Small intestine (tissue), 16 donors: ENCODE measurements at places on chromosomes 7 and 10.

DNA sequence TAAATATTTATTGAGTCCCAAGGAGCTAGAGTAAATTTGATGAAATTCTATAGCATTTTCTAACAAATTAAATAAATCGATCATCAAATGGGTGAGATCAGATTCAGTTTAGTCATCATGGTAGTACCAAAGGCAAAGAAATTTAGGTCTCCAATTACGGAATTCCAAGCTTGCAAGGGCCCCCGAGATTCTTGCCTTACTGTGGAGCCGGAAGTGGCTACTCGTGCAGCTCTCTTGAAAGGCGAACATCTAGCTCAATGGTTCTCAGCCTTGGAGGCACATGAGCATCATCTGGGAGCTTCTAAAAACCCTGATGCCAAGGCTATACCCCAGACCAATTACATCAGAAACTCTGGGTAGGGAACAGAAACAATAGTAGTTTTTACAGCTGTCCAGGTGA is 117.9 kb upstream of the PRR15 start:
- H3K4me1 ChIP-seq, result no peaks in the 10 kb centered on the region
- H3K36me3 ChIP-seq, result no peaks in the 10 kb centered on the region

GRCh38 chr7:91518058-91518457 is 253.8 kb downstream of the FZD1 start:
- no peak overlapping the region for H3K4me3 ChIP-seq
- no peaks in the 10 kb centered on the region for H3K4me1 ChIP-seq
- H3K27ac ChIP-seq, result no peak overlapping the region

DNA sequence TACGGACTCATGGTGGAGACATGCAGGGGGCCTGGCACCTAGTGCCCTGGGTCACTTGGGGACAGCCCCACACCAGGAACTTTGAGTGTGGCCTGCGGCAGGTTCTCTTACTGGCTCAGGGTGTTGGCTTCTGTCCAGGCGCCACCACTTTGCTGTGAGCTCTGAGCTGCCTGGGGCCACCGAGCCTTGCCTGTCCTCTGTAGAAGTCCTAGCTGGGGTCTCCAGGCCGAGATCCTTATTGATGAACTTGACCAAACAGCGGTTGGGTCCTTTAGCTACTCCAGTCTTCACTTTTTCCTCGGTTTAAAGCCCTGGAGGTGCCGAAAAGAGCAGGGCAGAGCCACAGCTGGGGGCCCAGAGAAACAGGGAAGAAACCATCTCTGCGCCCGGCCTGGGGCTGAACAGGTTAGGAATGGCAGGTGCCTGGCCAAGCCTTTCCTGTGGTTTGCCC is 41.3 kb downstream of the ZNF467 start:
- DNase-seq, result no peak
- H3K36me3 ChIP-seq, result peaks cover 65% of the 10 kb centered on the region
- no peak overlapping the region for H3K27ac ChIP-seq
- no peaks in the 10 kb centered on the region for H3K4me1 ChIP-seq
- H3K4me3 ChIP-seq, result no peak overlapping the region

DNA sequence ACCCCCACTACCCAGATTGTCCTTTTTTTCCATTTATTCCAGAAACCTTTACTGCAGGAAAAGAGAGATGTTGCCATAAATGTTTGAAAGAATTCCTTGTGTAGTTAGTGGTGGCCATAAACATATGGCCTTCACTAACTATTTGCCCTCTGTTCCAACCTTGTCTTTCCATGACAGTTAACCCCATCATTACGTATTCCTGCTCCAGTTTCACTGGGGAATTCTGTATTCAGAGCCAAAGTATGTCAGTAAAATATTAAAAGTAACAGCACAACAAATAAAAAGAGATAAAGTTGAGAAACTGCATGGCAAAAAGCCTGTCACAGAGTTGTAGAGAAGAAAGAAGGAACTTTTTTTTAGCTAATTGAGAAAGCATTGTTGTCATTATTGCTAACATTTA is 261.3 kb downstream of the BICC1 start:
- no peaks in the 10 kb centered on the region for H3K36me3 ChIP-seq
- no peak for DNase-seq
- H3K4me1 ChIP-seq, result no peaks in the 10 kb centered on the region
- H3K27me3 ChIP-seq, result no peaks in the 10 kb centered on the region
- no peak overlapping the region for H3K27ac ChIP-seq
- H3K4me3 ChIP-seq, result no peak overlapping the region

- H3K4me1 ChIP-seq, result no peaks in the 10 kb centered on the region
- no peak overlapping the region for H3K4me3 ChIP-seq
- peaks cover 74% of the 10 kb centered on the region for H3K36me3 ChIP-seq
- H3K27ac ChIP-seq, result no peak overlapping the region
- H3K27me3 ChIP-seq, result no peaks in the 10 kb centered on the region
Observed at GRCh38 chr7:75048435-75049379, 24.9 kb downstream of the RCC1L start.

DNA sequence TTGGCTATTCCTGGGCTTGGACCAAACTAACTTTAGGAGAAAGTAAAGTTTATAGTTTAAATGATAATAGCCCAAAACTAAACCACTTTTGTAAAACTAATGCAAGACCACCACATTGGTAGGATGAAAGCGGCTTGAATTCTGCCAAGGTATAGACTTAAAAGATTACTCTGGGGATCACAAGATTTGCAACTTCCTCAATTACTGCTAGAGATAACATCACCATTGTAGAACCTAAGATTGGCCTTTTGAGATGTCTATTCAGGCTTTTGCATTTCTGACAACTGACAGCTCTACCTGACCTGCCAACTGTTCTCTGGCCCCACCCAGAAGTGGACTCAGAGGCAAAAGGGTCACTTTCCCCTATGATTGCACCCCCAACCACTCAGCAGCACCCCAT is 162.4 kb downstream of the TNS3 start:
- no peak for DNase-seq
- H3K4me3 ChIP-seq, result no peak overlapping the region
- peaks cover 75% of the 10 kb centered on the region for H3K36me3 ChIP-seq
- H3K4me1 ChIP-seq, result no peaks in the 10 kb centered on the region
- H3K27me3 ChIP-seq, result no peaks in the 10 kb centered on the region
